ENCODE measurements at places on chromosomes 12 and 14. TPM values are rescaled to one million over a fixed set of nuclear protein-coding genes. Genes with fewer than 3 reads are reported as not detected.
A peak's percentile ranks its signal among the peaks of the same experiment; 100 is the strongest.

GRCh38 chr12:74751441-74751840, 213.8 kb downstream of the ATXN7L3B start:
- H3K4me3 ChIP-seq: no peak overlapping the region
- H3K4me1 ChIP-seq: no peaks in the 10 kb centered on the region
- no peaks in the 10 kb centered on the region for H3K36me3 ChIP-seq
- H3K27me3 ChIP-seq: no peaks in the 10 kb centered on the region

DNA sequence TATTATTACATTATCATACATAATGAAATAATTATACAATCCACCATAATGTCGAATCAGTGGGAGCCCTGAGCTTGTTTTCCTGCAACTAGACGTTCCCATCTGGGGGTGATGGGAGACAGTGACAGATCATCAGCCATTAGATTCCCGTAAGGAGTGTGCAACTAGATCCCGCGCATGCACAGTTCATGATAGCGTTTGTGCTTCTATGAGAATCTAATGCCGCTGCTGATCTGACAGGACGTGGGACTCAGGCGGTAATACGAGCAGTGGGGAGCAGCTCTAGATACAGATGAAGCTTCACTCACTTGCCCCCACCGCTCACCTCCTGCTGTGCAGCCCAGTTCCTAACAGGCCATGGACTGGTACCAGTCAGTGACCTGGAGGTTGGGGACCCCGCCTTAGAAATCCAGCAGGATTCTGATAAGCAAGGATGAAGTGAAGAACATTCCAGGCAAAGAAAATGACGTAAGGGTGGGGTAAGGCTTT, 204.6 kb downstream of the ETV6 start:
- DNase-seq: no peak
- H3K27me3 ChIP-seq: no peaks in the 10 kb centered on the region
- peaks cover 19% of the 10 kb centered on the region for H3K4me1 ChIP-seq

DNA sequence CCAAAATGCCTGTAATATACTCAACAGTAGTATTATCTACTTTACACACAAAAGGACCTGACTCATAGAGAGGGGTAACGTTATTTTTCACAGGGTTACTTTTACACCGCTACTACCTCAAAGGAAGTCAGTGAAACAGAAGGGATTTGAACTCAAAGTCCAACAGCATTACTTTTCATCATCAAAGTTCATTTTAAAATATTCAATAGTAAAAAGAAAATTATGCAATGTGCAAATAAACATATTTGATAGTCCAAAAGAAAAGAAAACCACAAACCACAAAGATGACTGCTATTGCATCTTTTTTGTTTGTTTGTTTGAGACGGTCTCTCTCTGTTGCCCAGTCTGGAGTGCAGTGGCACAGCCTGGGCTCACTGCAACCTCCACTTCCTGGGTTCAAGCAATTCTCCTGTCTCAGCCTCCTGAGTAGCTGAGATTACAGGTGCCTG, 15.5 kb downstream of the KIF21A start:
- no peak overlapping the region for H3K27ac ChIP-seq
- no peaks in the 10 kb centered on the region for H3K27me3 ChIP-seq
- H3K4me3 ChIP-seq: no peak overlapping the region
- DNase-seq: no peak
- peaks cover 1% of the 10 kb centered on the region for H3K36me3 ChIP-seq
- H3K4me1 ChIP-seq: peaks cover 1% of the 10 kb centered on the region

DNA sequence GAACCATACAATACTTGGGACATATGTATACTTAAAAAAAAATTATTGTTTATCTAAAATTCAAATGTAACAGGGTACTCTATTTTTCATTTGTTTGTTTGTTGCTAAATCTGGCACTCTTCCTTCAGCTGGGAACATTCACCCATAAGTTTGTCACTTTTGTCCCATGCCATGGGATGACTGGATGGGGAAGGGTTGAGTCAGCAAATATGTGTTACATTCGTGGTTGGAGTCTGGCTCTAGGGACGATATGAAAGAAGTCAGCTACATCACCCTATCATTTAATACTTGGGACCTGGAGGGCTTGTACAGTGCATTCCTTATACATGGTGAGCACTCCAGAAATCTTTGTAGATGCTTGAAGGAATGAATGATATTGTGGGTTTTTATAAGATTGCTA, 131.3 kb downstream of the IPO8 start:
- no peaks in the 10 kb centered on the region for H3K4me1 ChIP-seq
- no peak for DNase-seq
- no peak overlapping the region for H3K27ac ChIP-seq
- H3K27me3 ChIP-seq: no peaks in the 10 kb centered on the region
- no peaks in the 10 kb centered on the region for H3K36me3 ChIP-seq

DNA sequence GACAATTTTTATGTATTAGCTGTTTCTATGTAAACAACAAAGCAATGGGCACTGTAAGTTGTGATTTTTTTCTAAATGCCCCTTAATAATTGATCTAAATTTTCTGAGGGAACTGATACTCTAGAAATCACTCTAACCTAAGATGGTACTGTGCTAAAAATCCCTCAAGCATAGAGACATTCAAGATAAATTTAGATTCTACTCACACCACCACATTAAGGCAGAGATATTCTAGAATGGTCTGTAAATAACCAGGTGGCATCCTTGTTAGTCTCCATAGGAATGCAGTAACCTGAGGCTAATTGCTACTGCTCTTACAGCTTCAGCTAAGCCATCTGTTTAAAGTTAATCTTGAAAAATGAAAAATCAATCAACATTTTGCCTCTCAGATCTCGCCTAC, 87.3 kb downstream of the SLC41A2 start:
- no peak for DNase-seq
- no peaks in the 10 kb centered on the region for H3K36me3 ChIP-seq
- peaks cover 3% of the 10 kb centered on the region for H3K27me3 ChIP-seq
- H3K4me3 ChIP-seq: no peak overlapping the region

- no peaks in the 10 kb centered on the region for H3K36me3 ChIP-seq
- H3K4me1 ChIP-seq: peaks cover 11% of the 10 kb centered on the region
- peak overlapping the region; percentile 66 for H3K4me3 ChIP-seq
- H3K27me3 ChIP-seq: peaks cover 11% of the 10 kb centered on the region
- peak; percentile 32 for DNase-seq
Measured at GRCh38 chr12:2783936-2784600, 10.7 kb upstream of the FKBP4 start.

DNA sequence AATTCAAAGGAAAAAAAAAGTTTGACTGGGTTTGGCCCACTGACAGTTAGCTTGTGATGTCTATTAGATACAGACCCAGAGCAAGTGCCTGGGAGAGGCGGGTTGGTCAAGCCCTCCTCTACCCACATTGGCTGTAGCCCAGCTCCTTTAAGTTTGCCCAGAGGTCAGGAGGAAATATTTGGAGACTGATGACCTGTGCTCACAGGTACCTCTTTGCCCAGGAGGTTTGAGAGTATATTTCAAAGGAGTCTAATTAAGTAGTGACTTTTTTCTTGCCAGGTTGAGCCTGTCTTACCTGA, 21.8 kb upstream of the PDE1B start:
- H3K27ac ChIP-seq: no peak overlapping the region
- DNase-seq: no peak
- H3K4me3 ChIP-seq: no peak overlapping the region
- no peaks in the 10 kb centered on the region for H3K27me3 ChIP-seq
- peaks cover 10% of the 10 kb centered on the region for H3K36me3 ChIP-seq
- peaks cover 4% of the 10 kb centered on the region for H3K4me1 ChIP-seq

GRCh38 chr12:102249079-102249841, 51.6 kb upstream of the PMCH start:
- peaks cover 24% of the 10 kb centered on the region for H3K27me3 ChIP-seq
- no peak overlapping the region for H3K27ac ChIP-seq
- DNase-seq: no peak
- no peak overlapping the region for H3K4me3 ChIP-seq

DNA sequence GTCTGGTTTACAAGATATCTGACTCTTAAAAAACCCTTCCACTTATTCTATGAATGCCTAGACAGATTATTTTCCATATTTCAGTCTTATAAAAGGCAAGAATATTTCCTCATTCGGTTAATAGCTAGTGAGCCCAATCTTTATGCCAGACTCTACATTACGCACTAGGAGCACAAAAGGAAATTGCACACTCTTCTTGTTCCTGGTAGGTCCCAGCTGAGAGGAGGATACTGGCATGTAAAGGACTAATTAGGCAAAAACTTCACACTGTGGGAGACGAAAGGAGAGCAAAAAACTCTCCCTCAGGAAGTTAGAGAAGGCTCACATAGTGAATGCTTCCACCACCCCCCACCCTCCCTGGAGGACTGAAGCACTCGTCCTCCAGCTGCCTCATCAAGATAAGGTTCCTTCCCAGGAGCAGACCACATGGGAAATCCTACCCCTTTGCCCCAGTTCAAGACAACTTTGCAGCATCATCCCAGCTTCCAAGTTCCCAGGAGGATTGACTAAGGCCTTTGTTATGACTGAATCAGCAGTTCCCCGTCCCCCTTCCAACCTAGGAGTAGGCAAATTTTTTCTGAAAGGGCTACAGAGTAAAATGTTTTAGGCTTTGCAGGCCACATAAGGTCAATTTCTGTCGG, 14.5 kb downstream of the CAPZA3 start:
- H3K4me1 ChIP-seq: no peaks in the 10 kb centered on the region
- no peaks in the 10 kb centered on the region for H3K36me3 ChIP-seq
- no peaks in the 10 kb centered on the region for H3K27me3 ChIP-seq
- DNase-seq: no peak
- no peak overlapping the region for H3K27ac ChIP-seq

DNA sequence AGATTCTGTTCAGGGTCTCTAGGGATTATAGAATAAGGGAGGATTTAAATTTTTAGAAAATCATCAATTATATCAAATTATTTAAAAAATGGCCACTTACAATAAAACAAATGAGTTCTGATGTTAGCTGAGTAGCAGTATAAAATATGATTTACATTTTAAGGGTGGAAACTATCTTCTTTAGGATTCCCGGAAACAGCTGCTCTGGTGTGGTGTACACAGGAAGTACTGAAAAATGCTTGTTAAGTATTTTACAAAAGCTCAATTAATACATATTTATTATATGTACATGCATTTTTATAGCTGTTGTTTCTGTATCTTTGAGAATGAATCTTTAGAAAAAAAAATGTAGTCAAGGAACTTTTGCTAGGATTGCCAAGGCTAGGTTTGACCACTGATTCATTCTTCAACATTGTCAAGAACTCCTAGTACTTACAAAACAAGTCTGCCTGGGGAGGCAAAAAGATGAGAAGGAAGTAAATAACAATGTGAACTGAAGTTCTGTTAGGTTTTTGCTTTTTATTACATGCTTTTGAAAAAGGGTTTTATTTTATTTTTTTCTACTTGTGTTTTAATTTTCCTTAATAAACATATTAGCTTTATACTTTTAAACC, 48.0 kb downstream of the ARF6 start:
- no peaks in the 10 kb centered on the region for H3K27me3 ChIP-seq
- peaks cover 39% of the 10 kb centered on the region for H3K36me3 ChIP-seq
- peak overlapping the region; percentile 87 for H3K27ac ChIP-seq
- DNase-seq: no peak
- H3K4me1 ChIP-seq: peaks cover 39% of the 10 kb centered on the region

DNA sequence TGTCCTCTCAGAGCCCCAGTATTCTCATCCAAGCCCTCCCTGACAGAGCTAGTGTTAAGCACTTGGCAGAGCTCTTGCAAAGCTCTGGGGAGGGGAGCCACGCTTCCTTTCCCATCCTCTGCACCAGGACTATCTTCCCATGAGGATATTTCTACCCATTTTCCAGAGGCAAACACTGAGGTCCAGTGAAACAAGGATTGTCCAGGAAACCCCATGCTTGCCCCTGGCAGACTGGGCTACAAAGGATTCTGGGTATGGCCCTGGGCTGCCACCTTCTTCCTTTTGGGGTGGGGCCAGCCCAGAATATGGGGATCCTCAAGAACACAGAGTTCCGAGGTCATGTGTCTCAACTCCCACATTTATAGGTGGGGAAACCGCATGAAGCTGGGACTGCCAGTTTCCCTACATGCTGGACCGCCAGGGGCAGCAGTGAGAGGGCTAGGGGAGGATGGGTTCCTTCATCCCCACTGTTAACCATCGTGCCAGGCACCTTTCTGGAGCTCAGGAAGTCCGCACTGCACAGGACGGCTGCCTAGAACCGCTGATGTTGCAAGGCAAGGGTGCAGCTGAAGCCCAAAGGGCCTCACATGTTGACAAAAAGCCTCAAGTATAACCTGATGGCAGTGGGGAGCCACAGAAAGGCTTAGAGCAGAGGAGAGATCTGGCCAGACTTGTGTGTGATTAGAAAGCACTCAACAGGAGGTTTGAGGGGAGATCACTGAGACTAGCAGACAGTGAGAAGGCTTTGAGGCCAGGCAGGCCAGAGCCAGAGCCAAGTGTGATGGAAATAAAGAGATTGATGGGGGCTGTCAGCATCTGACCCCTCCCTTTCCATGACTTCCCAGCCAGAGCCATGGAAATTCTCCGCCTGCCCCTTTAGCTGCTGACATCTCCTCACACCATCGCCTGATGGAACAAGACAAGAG, 5.5 kb upstream of the CCDC85C start:
- no peaks in the 10 kb centered on the region for H3K27me3 ChIP-seq
- no peak for DNase-seq
- no peaks in the 10 kb centered on the region for H3K36me3 ChIP-seq

DNA sequence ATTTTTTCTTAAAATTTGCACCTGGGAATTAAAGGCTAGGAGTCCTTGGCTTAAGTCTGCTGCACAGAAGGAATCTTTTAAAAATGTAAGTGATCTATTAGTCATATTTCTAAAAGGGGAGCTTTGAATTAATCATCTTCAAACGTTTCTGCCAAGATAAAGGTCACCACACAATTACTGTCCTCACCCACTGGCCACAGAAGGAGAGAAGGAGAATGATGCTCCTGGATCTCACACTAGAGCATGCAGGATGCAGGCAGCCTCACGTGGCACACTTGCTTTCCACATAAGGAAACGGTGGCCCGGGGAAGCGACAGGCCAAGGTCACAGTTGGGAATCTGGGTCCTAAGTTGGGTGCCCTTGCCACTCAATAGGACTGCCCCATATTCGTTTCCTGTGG, 16.9 kb downstream of the PLEKHG7 start:
- H3K4me3 ChIP-seq: no peak overlapping the region
- H3K36me3 ChIP-seq: peaks cover 3% of the 10 kb centered on the region
- H3K27ac ChIP-seq: no peak overlapping the region
- H3K4me1 ChIP-seq: no peaks in the 10 kb centered on the region

SLC2A13 gene
- 5.6 TPM for total RNA-seq

SPATS2 gene
- 8.5 TPM for total RNA-seq

TOMM20L gene
- not detected for total RNA-seq

ANO6 gene
- total RNA-seq: 12.1 TPM

RDH5 gene
- total RNA-seq: 6.7 TPM

ARHGAP9 gene
- total RNA-seq: 162 TPM

Measured in activated naive CD8-positive, alpha-beta T cell treated with anti-CD3 and anti-CD28 coated beads for 36 hours (primary cell).